ENCODE measurements at places on chromosomes 2 and 18.

GRCh38 chr2:16950436-16950835, 284.8 kb upstream of the CYRIA start:
- no peak for DNase-seq

DNA sequence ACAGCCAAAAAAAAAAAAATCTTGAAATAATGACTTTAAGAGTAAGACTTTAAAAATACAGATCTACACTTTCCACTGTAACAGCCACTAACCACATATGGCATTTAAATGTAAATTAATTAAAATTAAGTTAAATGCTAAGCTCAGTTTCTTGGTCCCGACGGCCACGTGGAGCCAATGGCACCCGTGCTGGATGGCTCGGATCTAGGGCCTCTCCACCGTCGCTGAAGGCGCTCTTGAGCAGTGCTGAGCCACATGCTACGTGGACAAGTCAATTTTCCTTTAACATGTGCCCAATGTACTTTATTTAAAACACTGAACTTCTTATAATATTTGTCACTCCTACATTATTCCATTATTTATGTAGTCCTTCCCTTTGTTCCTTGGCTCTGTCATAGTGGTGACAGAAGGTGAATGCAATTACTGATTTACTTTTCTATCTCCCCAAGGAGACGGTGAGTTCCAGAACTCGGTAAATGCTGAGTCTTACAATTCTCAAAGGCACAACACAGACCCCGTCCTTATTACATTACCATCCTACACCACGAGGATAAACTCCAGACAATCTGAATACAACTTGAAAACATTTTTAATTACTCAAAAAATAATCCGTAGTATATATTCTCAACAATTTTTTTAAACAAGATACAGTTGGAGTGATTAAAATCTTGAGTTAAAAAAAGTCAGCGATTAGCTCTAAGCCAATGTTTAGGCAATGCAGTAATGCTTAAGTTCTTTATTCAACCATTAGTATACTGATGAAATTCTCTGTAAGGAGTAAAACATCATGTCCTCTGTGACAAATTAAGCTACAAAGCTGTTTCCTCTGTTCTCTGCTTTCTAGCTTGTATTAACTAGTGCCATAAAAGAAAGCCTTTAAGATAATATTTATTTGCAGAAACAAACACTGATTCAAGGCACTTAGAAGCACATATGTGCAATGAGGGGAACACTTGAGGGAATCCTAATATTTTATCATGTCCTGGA, 95.1 kb downstream of the AFF3 start:
- DNase-seq: no peak

- no peak for DNase-seq
Observed at GRCh38 chr2:219436491-219436890, 1.8 kb downstream of the SPEG start.

- DNase-seq: no peak
Observed at GRCh38 chr18:45567123-45567522, 48.2 kb upstream of the SLC14A2 start.

DNA sequence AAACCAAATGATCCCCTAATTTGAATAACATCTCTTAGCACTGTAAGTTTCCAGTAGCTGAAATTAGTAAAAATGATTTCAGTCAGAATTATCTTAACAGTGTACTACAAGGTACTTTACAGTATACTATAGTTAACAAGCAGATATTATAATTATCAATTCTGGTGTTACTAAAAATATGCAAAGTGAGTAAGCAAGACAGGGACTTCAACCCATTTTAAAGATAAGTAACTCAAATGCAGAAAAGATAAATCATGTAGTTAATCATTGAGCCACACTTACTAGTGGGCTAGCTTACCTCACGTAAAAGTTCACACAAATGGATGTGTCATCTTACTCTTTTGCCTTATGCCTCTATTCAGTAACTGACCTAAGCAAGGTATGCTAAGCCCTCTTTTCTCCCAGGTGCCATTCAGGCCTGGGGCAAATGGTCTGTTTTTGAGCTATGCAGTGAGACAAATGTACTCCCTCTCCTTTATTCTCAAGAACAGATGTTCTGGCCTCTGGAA, 101.0 kb downstream of the NBAS start:
- no peak for DNase-seq

DNA sequence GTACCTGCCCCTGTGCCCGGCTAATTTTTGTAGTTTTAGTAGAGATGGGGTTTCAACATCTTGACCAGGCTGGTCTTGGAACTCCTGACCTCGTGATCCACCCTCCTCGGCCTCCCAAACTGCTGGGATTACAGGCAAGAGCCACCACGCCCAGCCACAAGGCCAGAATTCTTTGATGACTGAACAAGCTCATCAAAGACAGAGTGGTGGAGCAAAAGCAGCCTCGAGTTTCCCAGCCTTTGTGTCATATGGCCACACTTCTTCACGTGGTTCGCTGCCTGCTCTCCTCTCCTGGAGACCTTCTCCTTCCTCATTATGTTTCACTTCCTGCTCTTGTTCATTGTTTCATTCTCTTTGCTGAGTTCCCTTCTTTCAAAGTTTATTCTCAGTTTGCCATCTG, 9.9 kb upstream of the NPC1 start:
- no peak for DNase-seq

DNA sequence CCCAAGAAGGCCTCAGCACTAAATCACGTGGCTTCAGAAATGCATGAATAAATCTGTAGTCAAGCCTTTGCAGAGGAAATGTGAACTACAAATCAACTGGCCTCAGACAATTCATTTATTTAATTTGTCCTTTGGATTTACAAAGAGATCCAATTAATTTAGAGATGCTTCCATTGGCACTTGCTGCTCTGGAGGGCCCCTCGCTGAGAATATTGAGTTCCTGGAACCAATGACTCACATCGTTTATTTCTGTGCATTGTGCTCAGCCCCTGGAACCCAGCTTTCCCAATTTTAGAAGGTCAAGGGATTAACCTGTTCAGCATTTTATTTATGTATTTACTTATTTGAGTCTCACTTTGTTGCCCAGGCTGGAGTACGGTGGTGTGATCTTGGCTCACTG, 47.2 kb upstream of the MGAT4A start:
- DNase-seq: no peak
